NCI-H2107 (cell line): ENCODE measurements at places on chromosomes 7 and 10.

DNA sequence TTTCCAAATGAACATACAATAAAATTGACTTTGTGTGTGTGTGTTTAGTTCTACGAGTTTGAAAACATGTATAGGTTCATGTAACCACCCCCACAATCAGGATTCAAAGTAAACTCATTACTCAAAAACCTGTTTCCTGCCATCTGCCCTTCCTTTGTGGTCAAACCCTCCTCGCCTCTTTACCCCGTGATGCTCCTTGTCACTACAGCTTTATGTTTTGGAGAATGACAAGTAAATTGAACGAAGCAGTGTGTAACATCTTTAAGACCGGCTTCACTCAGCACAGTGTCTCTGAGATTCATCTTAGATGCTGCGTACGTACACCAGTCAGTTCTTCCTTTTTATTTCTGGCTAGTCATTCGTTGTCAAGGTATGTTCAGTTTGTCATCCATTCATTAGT lies 54.6 kb upstream of the MKI67 start:
- DNase-seq: no peak

- no peak for DNase-seq
These were observed 103.7 kb upstream of the HGF start for GRCh38 chr7:81873559-81873958.

DNA sequence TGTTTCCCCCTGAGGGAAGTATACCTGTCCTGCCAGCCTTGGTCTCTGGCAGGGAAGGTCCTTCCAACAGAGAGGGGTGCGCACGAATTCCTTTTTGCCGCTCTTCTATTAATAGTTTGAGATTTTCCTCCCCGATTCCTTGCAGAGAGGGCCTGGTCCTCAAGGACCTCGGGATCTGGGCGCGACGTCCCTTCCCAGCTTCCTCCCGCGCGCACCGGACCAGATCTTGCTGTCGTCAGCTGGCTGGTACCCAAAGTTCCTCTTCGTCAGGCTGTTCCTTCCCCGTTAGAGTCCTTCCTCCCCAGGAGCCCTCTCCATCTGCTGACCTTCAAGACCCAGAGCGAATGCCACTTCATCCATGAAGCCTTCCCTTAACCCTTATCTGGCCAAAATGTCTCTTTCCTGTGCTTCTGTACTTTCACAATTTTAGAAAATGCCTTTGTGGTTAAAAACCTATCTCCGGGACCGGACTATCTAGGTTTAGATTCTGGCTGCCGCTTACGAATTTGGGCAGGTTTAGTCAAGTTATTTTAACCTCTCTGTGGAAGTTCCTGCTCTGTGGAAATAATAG lies 851 bp upstream of the GOT1 start:
- DNase-seq: no peak

- DNase-seq: no peak
These were observed 42.6 kb downstream of the OTUD1 start for GRCh38 chr10:23481363-23481961.

- no peak for DNase-seq
These were observed 344.6 kb upstream of the AOAH start for GRCh38 chr7:37068902-37069301.

DNA sequence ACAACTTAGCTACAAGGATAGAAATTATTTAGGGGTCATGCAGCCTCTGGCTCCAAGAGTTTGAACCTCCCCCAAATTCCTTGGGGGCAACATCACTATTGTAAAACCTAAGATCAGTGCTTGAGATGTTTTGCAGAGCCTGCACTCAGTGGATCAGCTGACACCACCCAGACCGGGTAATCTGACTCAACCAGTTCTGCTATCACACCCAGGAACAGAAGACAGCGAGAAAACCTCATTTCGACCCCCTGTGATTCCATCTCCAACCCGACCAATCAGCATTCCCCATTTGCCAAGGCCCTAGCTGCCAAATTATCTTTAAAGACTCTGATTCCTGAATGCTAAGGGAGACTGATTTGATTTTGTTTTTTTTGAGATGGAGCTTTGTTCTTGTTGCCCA lies 5.2 kb downstream of the TACR2 start:
- DNase-seq: no peak

DNA sequence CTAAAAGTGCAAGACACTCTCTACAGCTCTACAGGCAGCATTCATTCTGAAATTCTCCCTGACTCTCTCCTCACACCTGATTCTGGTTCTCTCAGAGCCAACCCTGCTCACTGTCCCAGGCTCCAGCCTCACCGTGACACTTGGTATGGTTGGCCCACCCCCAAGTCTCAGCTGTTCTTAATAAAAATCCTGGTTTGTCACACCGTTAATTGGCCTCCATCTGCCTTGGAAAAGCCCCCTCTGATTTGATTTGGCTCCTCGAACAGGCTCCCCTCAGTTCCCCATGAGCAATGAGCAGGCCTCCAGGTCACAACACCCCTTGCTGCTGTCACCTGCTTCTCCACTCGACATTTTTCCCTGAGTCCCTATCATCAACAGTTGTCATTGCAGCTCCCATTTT lies 507.3 kb upstream of the AUTS2 start:
- DNase-seq: no peak

DNA sequence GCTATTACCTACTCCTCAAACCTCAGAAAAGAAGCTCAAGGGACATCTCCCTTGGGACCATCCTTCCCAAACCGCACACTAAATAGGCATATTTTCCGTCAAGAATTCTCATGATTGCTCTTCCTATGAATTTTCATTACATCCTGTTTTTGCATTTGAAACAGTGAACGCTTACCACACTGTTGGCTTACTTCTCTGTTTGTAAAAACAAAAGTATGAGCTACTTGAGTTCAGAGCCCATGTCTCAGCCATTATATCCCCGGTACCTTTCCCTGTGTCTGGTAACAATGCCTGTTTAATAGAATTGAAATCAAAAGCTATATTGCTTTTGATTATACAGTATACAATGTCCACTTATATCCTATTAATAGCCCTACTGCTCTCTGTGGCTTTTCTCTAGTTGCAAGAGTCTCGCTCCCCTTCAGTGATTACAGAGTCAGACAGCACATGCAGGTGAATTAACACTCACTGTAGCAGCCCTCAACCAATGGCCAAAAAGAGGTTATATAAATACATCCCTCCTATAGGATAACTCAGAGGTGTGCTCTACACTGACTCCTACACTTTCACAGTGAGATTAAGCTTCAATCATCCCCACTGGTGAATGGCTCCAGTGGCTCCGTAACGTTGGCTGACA lies 264.4 kb downstream of the SORCS1 start:
- DNase-seq: no peak

- DNase-seq: no peak
These were observed 617.6 kb downstream of the INHBA start for GRCh38 chr7:41085244-41085643.

GRCh38 chr10:68132391-68132790 lies 23.1 kb downstream of the MYPN start:
- no peak for DNase-seq

GRCh38 chr10:92149261-92149660 lies 141.6 kb downstream of the CPEB3 start:
- no peak for DNase-seq

GRCh38 chr10:30489346-30489745 lies 55.4 kb downstream of the MAP3K8 start:
- DNase-seq: no peak

DNA sequence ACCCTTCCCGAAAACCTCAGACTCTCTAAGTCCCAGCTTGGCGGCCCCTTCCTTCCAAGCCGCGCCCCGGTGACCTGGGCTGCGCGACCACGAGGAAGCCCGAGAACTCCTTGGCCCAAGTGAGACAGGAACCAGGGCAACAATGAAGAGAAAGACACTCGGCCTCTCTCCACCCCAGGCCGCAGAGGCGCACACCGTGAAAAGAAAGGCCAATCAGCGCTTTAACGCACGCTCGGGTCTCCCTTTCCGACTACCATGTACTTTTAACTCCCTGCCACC lies 166.4 kb upstream of the PPP1R3A start:
- DNase-seq: no peak

DNA sequence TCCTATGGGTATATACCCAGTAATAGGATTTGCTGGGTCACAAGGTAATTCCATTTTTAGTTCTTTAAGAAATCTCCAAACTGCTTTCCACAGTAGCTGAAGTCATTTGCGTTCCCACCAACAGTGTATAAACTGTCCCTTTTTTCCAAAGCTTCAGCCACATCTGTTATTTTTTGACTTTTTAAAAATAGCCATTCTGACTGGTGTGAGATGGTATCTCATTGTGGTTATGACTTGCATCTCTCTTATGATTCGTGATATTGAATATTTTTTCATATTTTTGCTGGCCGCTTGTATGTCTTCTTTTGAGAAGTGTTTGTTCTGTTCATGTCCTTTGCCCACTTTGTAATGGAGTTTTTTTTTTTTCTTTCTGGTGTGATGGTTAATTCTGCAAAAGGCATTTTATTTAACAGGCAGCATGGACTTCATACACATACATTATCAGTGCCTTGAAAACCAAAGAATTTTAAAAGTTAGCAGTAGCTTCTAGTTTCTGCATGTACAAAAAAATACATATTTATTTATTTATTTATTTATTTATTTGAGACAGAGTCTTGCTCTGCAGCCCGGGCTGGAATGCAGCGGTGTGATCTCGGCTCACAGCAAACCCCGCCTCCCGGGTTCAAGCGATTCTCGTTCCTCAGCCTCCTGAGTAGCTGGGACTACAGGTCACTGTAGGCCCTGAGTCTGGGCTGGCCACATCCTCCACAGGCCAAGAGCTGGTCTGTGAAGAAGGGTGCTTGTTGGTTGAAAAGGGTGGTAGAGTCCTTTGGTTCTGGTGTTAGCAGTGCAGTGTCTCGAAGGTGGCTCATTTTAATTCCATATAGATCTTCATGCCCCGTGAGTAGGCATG lies 32.3 kb downstream of the AGR3 start:
- DNase-seq: no peak

DNA sequence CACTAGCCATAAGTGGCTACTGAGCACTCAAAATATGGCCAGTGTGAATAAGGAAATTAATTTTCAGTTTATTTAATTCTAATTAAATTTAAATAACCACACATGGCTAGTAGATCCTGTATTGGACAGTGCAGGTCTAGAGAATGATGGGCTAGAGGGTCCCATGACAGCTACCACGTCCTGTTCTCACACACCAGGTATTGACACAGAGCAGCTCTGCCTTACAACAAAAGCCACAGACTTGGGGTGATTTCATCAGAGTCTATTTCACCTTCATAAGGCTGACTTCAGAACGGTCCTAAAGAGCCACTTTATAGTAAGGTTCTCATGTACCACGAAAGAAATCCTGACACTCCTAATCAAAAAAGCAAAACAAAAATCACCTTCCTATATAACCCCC lies 111.3 kb downstream of the UBE2H start:
- no peak for DNase-seq

GRCh38 chr10:132846631-132847415 lies 60.9 kb upstream of the NKX6-2 start:
- no peak for DNase-seq

- DNase-seq: no peak
These were observed 31.0 kb downstream of the AMZ1 start for GRCh38 chr7:2719007-2719406.

- no peak for DNase-seq
These were observed 5.8 kb upstream of the ARHGAP22 start for GRCh38 chr10:48610585-48611093.

DNA sequence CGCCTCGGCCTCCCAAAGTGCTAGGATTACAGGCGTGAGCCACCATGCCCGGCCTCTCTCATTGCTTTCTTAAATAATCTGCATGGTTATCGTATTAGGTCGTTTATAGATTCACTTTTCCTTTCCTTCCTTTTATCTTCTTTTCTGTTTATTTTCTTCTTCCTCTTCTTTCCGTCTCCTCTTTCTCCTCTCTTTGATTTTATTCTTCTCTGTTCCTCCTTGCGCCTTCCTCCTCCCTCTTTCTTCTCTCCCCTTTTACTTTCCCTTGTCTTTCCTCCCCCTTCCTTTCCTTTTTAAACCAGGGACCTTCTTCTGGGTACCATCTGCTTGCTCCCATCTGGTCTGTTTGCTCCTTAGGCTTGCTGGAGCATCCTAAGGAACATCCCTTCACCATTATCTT lies 18.6 kb downstream of the MLLT10 start:
- no peak for DNase-seq

GRCh38 chr7:34086064-34086463 lies 180.7 kb downstream of the BMPER start:
- no peak for DNase-seq

- no peak for DNase-seq
These were observed 135.1 kb downstream of the NPY start for GRCh38 chr7:24419077-24419476.

- DNase-seq: peak; percentile 82
These were observed at the start of gene TECPR1 for GRCh38 chr7:98251601-98252424. Gene TECPR1, minus strand, starts transcription at chr7:98252232. Its CDS starts 6,086 bp downstream, at chr7:98246146.

GRCh38 chr10:8840356-8840755 lies 785.9 kb downstream of the GATA3 start:
- no peak for DNase-seq

DNA sequence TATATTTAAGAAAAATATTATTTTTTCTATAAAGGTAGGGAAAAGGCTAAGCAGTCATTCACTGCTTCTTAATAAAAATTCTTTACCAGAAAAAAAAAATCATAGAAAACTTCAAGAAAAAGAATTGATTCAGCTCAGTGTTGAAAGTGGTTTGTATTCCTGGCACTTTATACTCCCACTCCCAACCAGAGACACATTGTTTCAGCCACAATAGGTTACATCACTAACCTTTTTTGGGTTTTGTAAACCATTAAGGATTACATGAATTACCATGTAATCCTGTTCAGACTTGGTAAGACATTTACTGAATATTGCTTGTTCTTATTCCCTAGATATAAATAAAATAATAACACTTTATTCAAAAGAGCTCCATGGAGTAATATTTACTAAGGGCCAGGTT lies 46.6 kb downstream of the MINPP1 start:
- no peak for DNase-seq

- DNase-seq: no peak
These were observed 459 bp downstream of the CYCS start for GRCh38 chr7:25124465-25125136.

- DNase-seq: no peak
These were observed 7.3 kb upstream of the CABCOCO1 start for GRCh38 chr10:61655335-61655851.

DNA sequence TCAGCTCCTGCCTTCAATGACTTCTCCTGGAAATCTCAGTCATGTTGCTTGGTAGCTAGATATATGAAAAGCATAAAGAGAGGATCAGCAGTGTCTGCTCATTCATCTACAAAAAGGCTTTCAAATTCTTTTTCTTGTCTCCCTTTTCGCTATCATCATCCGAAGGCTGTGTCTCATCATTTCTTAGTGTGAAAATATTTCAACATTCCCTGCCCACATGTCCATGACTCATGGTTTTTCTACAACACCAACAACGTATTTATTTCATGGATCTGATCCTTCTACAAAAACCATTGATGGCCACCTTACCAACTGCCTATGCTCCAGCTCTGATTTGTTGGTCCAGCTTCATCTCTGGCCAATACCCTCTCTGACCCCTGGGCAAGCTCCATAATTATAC lies 472.5 kb upstream of the GHITM start:
- no peak for DNase-seq

- DNase-seq: no peak
These were observed 185.4 kb downstream of the DGKB start for GRCh38 chr7:14717169-14717568.

- DNase-seq: no peak
These were observed 95.0 kb downstream of the KLF6 start for GRCh38 chr10:3689871-3690510.
